ENCODE measurements at places on chromosomes 5 and 9.
A peak's percentile ranks its signal among the peaks of the same experiment; 100 is the strongest.

DNA sequence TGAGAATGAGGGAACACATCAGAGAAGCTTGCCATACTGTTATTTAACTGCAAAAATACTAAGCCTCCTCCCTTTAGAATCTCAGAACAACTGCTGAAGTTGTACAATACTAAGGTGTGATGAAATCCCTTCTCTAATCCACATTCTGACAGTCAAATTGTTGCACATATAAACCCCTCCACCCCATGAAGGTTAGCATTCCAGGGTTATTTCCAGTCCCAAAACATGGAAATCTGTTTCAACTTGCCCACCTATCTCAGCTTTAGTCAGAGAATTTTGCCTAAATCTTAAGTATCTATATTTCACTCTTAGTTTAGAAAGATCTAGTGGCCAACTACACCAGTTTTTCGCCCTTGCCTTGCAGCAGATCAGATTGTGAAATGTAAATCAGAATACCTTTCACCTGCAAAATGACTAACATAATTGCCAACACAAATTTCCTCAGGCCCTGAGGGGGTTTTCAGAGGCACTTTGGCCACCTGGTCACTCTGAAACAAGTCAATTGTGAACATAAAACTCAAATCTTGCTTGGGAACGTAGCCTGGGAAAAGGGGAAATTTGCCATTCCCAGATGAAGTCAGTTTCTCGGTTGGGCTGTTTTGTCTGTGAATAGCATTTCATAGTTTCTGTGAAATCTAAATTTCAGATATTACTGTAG is 93.9 kb downstream of the EFNA5 start:
- ATAC-seq = no peak

DNA sequence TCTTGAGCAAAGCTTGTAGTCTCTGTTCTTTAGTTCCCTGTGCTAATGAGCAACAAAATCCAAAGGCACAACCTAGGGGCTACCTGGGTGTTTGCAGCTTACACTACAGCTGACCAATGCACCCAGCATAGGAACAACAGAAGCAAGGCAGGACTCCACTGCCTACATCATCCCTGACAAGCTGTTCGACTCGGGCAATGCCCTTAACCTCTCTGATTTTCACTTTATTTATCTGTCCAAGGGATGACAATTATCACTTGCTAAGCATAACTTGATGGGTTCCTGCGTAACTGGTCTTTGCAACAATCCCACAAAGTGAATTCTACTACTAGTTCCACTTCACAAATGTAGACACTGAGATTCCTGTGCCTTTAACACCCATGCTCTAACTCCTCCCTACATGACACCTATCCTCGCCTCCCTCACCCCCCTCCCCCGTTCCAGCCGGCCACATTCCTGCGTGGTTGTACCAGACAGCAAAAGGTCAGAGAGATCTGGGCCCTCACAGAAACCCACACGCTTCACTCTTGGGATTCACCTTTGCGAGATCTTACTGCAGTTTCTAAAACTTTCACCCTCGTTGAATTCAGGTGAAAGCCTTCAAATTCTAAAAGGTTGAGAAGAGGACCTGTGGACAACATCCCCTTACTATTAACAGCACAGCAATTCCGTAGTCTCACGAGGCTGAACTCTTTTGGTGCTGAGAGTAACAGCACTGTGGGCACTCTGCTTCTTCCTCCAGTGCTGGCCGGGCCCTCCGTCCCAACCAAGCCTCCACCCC is 995 bp downstream of the IPPK start:
- ATAC-seq = peak; percentile 53

DNA sequence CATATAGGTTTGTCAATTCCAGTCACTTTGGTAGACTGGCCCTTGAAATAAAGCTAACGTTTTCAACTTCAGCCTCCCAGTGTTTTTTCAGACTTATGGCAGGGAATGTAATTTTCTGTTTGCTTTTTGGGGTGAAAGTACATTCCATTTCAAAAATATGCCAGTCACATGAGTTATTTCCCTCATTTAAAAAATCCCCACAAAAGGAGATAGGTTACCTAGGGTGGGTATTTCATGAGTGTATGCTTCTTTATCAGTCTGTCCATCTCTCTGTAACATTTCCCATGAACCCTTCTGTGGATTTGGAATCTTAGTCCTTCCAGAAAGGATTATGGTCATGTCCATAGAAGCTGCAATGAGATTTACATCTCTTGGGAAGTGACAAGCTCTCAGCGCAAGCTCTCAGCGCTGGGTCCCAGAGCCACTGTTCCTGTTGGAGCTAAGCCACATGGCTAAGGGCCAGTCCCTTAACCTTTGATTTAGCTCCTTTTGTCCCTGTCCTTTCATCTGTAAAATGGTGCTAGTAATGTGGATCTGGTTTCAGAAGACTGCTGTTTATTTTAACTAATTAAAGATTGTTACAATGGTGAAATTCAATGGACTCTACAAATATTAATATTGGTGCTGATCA is 294.9 kb downstream of the NR3C1 start:
- no peak for ATAC-seq

GRCh38 chr9:114285166-114285867 is 37.6 kb upstream of the ORM1 start:
- ATAC-seq = no peak

- peak; percentile 39 for ATAC-seq
These were observed 11.1 kb upstream of the PAIP1 start for GRCh38 chr5:43567967-43568366.

DNA sequence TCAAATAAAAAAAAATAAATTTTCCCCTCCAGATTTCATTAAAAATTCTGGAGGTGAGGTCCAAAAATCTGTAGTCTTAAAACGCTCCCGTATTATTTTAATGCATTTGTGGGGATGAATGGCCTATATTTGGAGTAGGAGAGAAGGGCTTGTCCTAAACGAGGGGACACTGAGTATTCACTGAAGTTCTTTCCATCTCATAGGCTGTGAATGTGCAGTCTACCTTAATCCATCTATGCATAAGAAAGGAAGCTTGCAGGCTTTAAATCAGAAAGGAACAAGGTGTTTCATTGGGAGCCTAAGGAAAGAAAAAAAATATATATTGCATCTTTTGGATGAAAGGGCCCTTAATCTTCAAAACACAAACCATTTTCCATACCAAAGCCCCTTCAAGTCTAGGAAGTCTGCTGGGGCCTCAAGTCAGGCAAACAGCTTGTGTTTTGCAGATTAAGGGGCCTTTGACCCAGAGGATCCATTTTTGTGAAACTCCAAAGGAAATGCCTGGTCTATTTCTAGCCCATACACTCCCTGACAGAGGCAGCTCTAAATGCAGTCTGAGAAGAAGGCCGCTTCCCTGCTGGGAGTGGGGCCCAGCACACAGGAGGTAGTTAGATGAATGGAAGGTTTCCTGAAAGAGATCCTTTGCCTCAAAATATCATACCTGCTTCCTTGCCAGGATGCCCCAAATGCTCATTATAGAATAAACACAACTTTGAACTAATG is 35.6 kb downstream of the BRINP1 start:
- no peak for ATAC-seq

DNA sequence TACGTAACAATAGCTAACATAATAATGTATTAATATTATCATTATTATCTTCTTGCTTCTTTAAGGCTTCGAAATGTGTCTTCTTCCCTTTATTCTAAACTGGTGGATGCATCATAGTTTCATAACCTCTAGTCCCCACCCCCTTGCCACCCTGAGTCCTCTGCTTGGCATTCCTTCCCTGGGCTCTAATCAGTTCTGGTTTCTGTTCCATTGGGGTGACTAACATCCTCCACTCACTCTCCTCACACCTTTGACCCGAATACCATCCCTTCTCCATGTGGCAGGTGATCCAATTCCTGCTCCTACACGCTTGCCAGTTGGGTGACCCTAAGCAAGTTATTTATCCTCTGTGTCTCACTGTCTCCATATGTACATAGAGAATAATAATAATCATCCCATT is 286.1 kb downstream of the TRPM3 start:
- ATAC-seq = no peak

DNA sequence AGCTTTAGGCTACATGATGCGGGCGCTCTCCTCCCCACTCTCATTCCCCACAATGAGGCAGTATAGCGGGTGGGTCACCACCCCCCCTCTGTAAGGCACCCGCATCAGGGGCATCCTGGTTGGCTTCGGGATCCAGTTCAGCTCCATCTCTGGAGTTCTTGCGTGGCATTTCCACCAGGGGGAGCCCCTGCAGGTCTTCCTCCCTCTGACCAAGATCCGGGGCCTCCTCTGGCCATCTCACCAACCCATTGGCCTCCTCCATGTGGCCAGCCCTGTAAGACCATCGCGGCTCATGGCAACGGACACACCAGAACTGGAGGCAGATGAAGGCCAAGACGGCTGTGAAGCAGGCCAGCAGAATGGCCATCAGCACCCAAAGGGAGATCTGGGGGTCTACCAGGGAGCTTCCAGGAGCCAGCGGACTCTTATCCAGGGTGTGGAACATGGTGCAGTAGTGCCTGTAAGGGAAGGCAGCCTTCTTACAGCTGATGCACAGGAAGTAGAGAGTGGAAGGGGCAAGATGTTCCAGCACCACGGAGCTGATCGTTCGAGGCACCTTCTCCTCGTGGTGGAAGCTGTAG is 77.0 kb downstream of the CYFIP2 start:
- ATAC-seq = no peak

DNA sequence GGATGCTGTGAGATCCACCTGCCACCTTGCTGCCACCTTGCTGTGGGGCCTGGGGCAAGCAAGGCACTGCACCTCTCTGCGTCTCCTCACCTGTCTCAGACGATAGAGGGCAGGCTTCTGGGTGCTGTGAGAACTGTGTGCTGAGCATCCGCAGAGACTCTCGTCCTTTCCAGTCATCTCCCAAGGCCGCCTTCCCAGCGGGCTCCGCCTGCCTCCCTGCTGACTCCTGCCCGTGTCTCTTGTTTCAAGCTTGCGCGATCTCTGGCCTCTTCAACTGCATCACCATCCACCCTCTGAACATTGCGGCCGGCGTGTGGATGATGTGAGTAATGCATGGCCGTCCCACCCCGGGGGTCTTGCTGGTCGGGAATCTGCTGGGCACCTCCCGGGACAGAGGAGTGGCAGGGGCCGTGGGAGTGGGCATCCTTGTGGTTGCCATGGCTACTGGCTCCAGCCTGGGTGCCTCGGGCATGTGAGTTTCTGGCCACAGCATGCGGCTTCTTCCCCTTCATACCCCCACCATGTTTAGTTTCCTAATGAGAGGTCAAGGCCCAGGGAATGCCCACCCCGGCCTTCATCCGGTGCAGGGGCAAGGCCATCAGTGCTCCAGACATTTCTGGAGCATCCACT is 3.6 kb downstream of the CACFD1 start:
- ATAC-seq = no peak

GRCh38 chr5:77843570-77844372 is 67.6 kb upstream of the TBCA start:
- ATAC-seq = no peak

GRCh38 chr5:120813551-120813950 is 349.5 kb downstream of the PRR16 start:
- ATAC-seq = no peak

DNA sequence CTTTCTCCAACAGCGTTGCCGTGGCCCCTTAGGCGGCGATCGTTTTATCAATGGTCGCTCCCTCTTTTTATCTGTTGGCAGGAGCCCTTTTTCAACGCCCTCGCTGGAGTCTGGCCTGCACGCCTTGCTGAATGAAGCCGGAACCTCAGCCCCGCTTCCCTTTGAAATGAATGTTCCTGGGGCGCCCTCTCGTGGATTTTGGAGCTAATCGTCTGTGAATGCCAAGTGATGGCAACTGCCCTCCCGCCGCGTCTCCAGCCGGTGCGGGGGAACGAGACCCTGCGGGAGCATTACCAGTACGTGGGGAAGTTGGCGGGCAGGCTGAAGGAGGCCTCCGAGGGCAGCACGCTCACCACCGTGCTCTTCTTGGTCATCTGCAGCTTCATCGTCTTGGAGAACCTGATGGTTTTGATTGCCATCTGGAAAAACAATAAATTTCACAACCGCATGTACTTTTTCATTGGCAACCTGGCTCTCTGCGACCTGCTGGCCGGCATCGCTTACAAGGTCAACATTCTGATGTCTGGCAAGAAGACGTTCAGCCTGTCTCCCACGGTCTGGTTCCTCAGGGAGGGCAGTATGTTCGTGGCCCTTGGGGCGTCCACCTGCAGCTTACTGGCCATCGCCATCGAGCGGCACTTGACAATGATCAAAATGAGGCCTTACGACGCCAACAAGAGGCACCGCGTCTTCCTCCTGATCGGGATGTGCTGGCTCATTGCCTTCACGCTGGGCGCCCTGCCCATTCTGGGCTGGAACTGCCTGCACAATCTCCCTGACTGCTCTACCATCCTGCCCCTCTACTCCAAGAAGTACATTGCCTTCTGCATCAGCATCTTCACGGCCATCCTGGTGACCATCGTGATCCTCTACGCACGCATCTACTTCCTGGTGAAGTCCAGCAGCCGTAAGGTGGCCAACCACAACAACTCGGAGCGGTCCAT is 10.0 kb downstream of the S1PR3 start:
- ATAC-seq = no peak

- ATAC-seq = peak; percentile 86
These were observed 146.4 kb downstream of the GCNT1 start for GRCh38 chr9:76605321-76605900.

DNA sequence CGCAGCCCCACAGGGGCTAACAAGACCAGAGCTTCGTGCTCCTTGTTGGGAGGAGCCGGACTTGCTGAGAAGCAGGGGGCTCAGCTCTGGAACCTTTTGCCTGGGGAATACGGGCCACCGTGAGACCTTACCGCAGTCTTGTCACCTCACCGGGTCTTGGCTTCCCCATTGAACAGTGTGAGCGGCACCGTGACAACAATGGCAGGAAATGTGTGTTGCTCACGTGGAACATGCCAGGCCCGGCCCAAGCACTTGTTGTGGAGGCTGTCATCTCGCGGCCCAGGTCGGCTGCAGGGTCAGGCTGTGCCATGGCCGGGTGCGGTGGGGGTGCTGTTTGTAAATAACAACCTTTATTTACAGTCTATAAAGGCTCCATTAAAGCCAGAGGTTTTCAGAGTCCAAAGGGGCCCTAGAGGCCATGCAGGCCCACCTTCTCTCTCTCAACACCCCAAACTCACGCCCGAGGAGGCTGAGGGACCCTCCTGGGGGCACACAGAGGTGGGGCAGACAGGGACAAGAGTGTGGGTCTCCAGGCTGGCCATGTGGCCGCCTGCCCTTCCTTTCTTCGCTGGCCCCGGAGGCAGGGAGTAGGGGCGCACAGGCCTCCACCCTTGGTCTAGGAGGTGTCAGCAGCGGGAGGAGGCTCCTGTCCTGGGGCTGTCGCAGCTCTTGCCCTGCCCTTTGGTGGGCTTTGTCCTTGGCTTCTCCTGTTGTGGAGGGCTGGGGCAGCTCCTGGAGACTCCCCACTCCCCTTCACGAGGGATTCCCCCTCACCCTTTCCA is 79.7 kb downstream of the TSPAN17 start:
- no peak for ATAC-seq

DNA sequence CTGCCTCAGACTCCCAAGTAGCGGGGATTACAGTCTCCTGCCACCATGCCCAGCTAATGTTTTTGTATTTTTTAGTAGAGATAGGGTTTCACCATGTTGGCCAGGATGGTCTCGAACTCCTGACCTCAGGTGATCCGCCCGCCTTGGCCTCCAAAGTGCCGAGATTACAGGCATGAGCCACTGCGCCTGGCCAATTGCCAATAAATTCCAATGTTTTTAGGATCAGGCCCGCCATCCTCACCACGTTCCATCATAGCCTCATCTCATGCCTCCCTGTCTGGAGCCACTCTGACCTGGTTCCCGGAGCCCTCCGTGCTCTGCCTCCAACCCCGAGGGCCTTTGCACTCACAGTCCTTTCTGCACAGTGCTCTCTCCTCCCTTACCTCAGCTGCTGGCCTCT is 71.5 kb upstream of the RAPGEF1 start:
- no peak for ATAC-seq

GRCh38 chr5:175894793-175895192 is 23.4 kb downstream of the CPLX2 start:
- no peak for ATAC-seq

GRCh38 chr5:39494534-39494933 is 69.8 kb upstream of the DAB2 start:
- no peak for ATAC-seq
